ENCODE measurements at places on chromosomes 2 and 18.

DNA sequence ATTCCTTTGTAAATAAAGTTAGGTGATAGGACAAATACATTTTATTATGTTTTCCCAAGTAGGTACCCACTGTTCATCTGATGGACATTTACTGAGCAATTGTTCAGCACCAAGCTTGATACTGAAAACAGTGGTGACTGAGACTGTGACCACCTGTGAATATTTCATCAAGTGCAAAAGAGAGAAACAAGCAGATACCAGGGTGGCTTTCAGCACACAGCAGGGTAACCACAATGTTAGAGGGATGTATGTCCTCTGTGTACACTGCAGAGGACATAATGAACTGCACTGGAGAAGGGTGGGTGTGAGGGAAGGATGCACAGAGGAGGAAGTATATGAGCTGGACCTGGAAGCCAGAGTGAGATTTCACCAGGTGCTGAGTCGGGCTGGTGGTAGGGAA, 411.8 kb downstream of the RAD51AP2 start:
- no peak for DNase-seq

- DNase-seq: peak; percentile 16
Measured at GRCh38 chr2:50401772-50402653, 629.9 kb downstream of the NRXN1 start.

DNA sequence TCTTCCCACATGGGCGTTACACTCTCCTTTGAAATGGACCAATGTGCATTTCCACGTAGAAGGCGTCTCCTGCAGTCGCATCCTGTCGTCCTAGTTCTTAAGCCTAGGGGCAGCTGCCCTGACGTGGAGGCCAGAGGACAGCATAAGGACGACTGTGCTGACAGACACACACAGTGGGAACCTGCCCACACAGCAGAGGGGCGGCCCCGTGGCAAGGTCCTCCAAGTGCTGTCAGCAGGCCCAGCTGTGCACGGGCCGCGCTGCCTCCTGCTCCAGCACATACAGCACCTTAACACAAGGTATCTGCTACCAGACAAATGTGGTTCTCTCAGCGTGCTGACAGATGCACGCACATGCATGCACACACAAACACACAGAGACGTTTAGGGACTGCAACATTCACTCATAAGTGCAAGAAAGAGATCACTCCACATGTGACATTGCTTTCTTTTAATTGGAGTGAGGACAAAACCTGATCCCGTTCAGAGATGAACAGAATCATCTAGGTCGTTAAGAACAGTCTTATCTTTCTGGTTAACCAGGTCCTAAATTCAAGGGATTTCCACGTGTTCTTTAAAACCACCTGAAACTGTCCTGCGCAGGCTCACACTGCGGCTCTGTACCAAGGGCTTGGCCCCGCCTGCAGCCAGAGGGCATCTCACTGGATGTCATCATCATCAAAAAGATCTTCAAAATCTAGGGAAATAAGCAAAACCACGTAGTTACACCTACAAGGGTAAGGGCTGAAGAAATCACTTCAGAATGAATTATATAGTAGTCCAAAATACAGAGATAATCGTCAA, 5.5 kb downstream of the COPS9 start:
- DNase-seq: no peak

DNA sequence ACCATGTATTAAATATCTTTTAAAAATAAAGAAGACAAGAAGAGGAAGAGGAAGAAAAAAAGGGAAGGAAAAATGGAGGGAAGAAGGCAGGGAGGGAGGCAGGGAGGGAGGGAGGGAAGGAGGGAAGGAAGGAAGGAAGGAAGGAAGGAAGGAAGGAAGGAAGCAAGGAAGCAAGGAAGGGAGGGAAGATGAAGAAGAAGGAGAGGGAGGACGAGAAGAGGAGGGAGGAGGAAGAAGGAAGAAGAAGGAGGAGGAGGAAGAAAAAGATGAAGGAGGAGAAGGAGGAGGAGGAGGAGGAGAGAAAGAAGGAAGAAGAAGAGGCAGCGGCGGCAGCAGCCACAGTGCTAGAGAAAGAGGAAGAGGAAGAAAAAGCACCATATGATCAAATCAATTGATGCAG, 189.6 kb downstream of the EXOC6B start:
- DNase-seq: no peak

- no peak for DNase-seq
Measured at GRCh38 chr2:134790487-134790886, 47.9 kb upstream of the ACMSD start.

DNA sequence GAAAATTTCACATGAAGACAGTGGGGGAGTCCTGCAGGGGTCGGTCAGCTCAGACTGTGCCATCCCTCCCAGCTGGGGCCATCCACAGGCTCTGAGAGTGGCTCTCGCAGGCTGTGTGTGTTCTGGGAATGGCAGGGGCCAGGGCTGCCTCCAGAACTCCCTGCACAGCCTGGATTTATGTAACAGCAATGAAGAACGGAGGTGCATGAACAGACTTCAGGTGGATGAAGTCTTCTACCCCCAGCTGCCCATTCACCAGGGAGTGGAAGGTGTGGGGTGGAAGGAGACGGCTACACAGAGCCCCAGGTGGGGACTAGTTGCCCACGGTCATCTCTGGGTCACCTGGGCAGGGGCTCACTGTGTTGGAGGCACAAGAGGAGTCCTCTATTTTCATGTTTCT, 56.1 kb upstream of the HDAC4 start:
- no peak for DNase-seq

DNA sequence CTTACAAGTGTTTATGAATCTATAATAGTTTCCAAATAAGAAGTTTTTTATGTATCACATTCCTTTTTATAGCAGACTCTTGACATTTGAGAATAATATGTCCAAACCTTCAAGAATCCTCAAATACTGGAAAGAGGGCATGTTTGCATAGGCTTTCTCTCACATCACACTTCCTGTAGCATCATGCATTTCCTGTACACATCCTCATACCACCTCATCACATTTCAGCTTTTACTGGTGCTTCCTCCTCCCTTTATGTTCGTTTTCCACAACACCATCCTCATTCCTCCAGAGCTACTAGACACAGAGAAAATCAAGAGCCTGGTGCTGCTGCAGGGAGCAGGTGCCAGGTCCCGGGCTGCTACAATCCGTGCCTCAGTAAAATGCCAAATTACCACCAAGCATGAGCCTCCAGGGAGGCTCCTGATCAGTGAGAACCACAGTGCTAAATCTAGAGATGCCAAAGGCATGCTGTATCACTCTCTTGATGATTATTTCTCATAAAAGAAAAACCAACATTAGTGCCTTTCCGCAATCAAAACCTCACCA, 137.7 kb upstream of the CYP1B1 start:
- no peak for DNase-seq

DNA sequence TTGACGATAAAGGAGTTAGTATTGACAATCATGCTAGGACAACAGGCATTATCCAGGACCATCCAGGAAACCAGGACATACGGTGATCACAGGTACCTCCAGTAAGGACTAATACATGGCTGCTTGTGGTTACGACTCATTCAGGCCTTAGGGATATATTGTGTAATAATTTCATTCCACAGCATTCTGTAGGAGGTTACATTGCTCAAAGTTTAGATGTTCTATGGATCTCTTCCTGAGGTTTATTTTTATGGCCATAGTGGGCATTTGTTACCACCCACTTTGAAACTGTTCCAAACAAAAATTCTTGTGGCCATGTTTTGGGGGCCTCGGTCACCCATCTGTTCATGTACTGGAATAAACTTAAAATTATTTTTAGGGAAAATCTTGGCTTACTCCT, 431.6 kb downstream of the METTL4 start:
- DNase-seq: no peak

DNA sequence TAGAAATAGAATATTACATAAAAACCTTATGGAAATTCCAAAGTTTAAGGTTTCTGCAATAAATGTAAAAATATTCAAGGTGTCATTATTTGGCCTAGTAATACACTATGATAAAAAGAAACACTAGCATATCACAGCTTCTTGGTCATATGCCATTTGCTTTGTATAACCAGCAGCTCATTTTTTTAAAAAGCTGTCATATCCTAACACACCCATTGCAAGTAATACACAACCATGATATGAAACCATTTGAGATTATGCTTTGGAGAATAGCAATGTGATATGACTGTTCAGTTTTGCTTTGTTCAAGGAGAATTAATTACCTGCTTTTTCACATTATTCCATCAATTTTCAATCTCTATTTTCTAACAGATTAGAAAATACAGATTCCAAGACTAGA, 149.0 kb downstream of the IKZF2 start:
- no peak for DNase-seq
